ENCODE measurements at places on chromosomes 6 and 20.

DNA sequence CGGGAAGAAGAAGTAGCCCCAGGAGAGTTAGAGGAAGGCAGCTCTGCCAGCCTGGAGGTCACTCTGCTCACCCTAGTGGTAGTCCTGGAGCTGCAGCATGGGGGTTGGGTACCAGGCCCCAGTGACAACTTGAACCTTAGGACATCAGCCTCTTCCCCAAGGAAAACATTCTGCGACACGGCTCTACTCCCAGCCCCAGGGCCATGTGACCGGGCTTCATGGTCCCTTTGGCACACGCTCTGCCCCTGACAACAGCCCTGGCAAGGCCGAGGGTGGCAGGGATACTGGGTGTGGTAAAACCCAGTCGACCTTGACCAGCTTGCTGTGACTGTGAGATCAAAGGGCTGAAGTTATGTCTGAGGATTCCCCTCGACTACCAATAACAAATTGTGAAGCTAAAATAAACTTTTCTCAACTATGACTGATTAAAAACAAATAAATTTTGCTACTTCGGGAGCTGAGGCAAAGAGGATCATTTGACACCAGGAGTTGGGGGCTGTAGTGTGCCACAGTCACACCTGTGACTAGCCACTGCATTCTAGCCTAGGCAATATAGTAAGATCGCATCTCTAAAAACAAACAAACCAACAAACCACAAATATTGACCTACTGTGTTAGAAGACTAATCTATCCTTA, 24.4 kb upstream of the ARID1B start:
- H3K4me1 ChIP-seq: no peaks in the 10 kb centered on the region
- no peak overlapping the region for H3K4me3 ChIP-seq
- no peak for ATAC-seq
- H3K36me3 ChIP-seq: no peaks in the 10 kb centered on the region
- H3K27me3 ChIP-seq: no peaks in the 10 kb centered on the region

- no peaks in the 10 kb centered on the region for H3K36me3 ChIP-seq
- peaks cover 21% of the 10 kb centered on the region for H3K4me1 ChIP-seq
- no peak for ATAC-seq
- no peak overlapping the region for H3K4me3 ChIP-seq
- H3K27ac ChIP-seq: no peak overlapping the region
- H3K27me3 ChIP-seq: no peaks in the 10 kb centered on the region
Measured at GRCh38 chr6:22825210-22825609, 255.8 kb downstream of the HDGFL1 start.

DNA sequence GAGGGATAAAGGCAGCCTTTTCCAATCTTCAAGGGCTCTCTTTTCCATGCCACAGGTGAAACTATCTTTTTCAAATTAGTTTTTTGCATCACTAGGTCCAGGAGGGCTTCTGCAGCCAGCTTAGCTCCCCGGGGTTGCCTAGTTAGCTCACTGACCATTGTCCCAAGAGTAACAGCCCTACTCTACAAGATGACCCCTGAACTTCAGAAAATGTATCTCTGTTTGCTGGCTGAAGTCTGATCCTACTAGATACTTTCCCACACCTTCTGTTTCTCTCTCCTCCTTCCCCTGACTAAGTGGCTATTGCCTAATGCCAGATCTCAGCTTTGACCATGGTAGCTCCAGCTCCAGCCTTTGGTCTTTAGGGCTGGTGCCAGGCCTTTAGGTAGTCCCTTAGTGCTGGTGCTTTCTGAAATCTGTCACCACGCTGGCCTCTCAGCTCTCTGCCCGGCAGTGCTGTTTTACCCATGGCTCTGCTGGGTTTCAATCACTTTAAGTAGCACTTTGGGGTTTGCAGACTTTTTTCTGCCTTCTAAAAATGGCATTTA, 255.1 kb downstream of the RNGTT start:
- no peak overlapping the region for H3K4me3 ChIP-seq
- no peaks in the 10 kb centered on the region for H3K36me3 ChIP-seq
- H3K4me1 ChIP-seq: no peaks in the 10 kb centered on the region
- no peak overlapping the region for H3K27ac ChIP-seq
- no peaks in the 10 kb centered on the region for H3K27me3 ChIP-seq

DNA sequence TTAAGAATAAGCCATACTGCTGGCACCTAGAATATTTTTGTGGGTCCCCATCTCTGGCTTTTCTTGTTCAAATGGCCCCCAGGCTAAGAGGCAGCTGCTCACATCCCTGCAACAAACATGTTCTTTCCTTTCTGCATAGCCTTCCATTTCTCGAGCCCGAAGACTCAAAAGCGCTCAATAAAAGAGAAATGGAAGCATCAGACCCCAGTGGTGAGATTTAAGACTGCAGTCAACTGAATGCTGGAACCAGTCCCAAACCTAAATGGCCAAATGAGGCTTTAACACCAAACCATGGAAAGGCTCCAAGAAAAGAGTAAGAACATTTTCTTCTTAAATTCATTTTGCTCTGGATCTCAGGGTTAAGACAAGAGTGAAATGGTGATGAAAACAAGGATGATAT, 122.1 kb upstream of the TRAF3IP2 start:
- H3K4me3 ChIP-seq: no peak overlapping the region
- H3K27ac ChIP-seq: no peak overlapping the region

DNA sequence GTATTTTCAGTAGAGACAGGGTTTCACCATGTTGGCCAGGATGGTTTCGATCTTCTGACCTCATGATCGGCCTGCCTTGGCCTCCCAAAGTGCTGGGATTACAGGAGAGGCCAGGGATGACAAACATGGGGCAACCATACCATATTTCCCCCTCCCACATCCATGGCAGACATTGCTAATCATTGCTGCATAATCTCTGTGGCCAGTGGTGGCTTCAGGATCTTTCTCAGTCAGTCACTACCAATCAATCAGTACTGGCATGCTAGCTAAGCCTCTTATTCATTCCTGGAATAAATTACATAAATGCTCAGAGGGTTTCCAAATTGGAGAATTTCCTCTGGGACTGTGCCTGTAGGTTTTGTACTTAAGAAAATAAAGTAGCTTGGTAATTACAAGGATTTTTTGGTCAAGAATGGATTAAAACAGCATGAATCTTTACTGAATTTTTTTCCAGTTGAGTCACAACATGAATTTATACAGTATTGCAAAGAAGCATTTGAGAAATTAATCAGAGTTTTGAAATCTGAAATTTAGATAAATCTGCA, 138.1 kb downstream of the FNDC1 start:
- no peak overlapping the region for H3K4me3 ChIP-seq
- no peaks in the 10 kb centered on the region for H3K36me3 ChIP-seq
- no peak overlapping the region for H3K27ac ChIP-seq
- H3K27me3 ChIP-seq: no peaks in the 10 kb centered on the region

GRCh38 chr6:104969108-104969507, 12.2 kb downstream of the LIN28B start:
- no peaks in the 10 kb centered on the region for H3K36me3 ChIP-seq
- no peak overlapping the region for H3K27ac ChIP-seq

DNA sequence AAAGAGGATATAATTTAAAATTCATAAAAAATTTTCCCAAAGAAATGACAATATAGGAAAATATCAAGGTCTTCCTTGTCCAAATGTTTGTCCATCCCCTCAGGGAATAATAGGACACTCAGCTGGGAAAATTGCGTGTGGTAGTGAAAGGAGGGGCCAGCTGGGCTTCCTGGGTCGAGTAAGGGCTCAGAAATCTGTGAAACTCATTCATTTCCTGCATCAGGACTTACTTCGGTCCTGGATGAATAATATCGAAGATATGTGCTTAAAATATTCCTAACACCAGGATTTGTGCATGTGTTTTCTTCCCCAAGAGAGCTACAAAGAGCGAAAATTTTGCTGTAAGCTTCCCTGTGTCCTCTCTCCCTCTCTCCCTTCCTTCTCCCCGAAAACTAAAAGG, 118.2 kb upstream of the GJE1 start:
- no peak overlapping the region for H3K27ac ChIP-seq
- H3K36me3 ChIP-seq: no peaks in the 10 kb centered on the region
- ATAC-seq: no peak

GRCh38 chr20:43052532-43052931, 137.2 kb downstream of the PTPRT start:
- H3K4me1 ChIP-seq: no peaks in the 10 kb centered on the region
- ATAC-seq: no peak
- H3K27ac ChIP-seq: no peak overlapping the region
- H3K4me3 ChIP-seq: no peak overlapping the region
- no peaks in the 10 kb centered on the region for H3K36me3 ChIP-seq

Data from gastroesophageal sphincter (tissue), 4 donors.